A549 (cell line): ENCODE measurements at places on chromosomes 3 and 15.

DNA sequence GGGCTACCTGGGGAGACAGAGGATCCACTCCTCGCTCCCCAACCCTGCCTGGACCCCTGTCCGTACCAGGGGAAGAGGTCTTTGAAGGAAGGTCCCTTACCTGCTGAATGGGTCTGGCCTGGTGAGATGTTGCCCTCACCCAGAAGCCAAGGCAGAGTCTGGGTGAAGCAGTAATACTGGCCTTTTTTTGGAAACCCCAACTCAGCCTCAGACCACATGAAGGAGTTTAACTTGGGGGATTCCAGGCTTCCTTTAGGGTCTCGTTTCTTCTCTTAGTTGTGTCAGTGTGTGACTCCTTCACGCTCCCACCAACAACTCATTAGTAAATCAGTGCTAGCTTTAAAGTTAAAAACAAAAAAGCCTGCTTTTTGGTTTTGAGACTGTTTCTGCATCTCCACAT, 45.6 kb downstream of the RTP1 start:
- DNase-seq = no peak

DNA sequence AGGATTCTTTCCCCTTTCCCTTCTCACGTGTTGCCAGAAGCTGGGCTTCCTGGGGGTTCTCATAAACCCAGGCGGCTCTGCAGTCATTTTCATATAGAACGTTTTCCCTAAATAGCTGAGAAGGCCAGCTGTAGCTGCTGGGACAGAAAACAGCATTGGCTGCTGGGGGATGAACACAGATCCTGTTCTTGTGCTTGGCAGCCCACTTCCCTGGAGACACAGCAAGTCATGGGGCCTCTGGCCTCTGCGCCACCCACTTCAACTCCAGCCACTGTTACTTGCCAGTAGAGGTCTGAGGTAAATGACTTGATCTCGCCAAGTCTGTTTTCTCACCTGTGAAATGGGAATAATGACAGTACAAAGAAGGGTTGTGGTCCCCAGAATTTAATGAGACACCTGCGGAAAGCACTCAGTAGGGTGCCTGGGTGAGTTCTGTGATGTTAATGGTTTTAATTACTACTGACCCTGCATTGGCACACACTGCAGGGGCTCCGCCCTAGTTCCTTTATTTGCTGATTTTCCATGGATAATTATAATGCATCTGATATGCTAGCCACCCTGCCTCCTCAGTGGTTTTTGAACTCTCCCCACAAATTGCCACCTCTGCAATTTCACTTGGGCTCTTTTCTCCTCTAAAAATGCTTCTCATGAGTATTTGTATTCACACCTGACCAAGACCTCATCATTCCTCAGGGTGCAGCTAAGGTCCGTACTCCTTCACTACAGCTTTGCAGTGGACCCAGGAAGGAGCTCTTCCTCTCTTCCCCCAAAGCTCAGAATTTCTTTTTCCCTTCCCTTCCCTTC, 274.7 kb downstream of the RPLP1 start:
- DNase-seq = no peak

GRCh38 chr15:98694161-98694560, 45.8 kb downstream of the IGF1R start:
- DNase-seq = no peak

DNA sequence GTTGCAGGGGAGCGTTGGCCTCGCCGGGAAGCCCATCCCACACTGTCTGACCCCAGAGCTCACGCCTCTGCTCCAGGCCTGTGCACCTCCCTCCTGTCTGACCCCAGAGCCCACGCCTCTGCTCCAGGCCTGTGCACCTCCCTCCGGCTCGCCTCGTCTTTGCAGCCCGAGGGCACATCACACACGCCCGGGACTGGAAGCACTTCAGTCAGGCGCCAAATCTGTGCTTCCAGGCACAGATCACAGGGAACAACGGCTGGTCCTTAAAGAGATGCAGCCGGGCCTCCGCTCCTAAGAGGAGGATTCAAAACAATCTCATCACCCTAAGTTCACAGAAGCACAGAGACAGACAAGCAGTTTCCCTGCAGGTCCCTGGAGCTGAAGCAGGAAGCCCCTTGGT, 103.0 kb upstream of the RPL32 start:
- no peak for DNase-seq

DNA sequence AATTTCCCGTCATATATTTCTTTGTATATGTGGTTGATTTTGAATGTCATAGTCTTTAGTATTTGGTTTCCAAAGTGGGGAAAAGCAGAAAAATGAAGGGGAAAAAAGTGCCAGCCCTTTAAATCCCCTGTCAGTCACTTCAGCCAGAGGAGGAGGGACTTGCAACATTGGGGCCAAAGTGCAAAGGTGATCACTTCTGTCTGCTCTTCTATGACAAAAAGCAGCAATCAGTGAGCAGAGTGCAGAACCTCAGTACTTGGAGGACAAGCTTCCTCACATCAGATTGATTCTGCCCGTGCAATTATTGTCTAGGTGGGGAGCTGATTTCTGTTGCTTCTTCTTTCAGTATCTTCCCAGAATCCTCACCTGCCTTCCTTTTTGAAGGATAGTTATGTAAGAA, 60.0 kb downstream of the STT3B start:
- no peak for DNase-seq

GRCh38 chr15:90174140-90174875, 26.8 kb upstream of the SEMA4B start:
- no peak for DNase-seq

DNA sequence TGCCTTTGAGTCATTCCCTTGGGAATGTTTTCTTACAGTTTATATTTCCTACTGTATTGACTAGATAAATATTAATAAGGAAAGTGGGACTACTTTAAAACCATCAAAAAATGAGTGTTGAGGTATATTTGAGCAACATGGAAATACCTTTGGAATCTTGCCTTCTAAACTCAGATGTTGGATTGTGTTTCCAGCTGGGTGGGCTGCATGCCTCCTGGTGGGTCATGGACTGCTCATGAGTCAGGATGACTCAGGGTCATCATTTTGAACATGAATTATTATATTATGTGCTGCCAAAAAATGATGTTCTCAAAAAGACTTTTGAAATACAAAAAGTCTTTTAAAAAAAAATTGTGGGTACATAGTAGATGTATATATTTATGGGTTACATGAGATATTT, 41.1 kb upstream of the APH1B start:
- peak; percentile 41 for DNase-seq

DNA sequence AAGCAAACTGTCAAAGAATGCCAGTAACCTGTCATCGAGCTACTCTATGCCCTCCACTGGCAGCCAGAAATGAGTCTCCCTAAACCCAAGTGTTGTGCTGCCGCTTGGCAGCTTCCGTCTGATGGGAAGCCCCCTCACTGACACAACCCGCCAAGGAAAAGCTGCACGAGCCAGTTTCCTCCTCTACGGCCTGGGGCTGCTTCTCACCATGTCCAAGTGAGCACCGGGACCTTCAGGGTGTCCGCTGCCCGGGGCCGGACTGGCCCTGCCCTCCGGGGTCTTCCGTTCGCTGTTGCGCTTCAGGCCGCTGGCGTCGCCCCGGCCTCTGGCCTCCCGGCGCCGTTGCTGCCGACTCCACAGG, 490 bp downstream of the TOMM70 start:
- peak; percentile 3 for DNase-seq

- DNase-seq = no peak
Observed at GRCh38 chr15:34942363-34942762, 27.2 kb downstream of the AQR start.

GRCh38 chr3:129399895-129400357, 28.5 kb downstream of the EFCAB12 start:
- DNase-seq = no peak

DNA sequence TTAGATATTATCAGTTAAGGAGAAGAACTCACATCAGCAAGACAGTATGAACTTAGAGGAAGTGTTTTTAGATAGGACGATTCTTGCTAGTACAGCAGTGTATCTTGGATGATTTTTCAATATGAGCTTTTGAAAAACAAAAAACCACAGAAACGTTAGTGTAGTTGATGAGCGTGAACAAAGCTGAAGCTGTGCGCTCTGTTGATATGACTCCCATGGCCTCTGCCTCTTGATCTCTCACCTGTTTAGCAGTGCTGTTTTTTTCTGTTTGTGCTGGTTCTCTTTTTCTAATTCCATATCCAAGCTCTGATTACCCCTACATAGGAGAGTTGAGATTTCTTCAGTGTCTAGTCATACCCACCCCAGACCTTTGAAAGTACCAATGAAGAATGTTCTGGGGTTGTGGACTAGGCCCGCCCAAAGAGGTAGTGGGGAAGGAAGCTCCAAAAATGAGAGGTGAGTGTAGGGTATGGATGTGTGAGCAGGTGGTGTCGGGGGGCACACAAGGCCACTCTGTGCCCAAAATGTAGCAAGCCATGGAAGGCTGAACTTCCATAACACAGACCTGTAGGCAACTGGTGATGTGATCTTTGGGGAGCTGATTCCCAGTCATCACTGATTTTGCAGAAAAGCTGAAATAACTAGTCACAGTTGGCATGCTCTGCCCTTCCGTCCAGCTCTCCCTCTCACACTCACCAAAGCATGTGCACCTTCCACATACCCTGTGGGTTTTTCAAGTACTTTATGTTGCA, 20.0 kb upstream of the CMTM7 start:
- DNase-seq = no peak

- peak; percentile 22 for DNase-seq
Observed at GRCh38 chr15:97691799-97692198, 268.7 kb upstream of the ARRDC4 start.

DNA sequence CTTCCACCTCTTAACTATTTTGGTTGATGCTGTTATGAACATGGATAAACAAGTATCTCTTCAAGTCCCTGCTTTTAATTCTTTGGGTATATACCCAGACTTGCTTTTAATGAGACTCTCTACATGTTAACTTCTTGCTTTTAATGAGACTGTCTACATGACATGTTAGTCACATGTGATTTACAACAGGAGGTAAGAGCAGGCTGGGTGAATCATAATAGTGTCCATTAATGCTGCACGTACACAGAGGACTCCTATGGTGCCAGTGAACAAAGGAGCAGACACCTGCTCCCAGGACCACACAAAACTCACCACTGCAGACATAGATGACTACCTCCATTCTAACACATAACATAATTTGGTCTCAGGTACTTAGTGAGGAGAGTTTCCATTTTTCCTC, 273.4 kb upstream of the NSMCE3 start:
- no peak for DNase-seq

DNA sequence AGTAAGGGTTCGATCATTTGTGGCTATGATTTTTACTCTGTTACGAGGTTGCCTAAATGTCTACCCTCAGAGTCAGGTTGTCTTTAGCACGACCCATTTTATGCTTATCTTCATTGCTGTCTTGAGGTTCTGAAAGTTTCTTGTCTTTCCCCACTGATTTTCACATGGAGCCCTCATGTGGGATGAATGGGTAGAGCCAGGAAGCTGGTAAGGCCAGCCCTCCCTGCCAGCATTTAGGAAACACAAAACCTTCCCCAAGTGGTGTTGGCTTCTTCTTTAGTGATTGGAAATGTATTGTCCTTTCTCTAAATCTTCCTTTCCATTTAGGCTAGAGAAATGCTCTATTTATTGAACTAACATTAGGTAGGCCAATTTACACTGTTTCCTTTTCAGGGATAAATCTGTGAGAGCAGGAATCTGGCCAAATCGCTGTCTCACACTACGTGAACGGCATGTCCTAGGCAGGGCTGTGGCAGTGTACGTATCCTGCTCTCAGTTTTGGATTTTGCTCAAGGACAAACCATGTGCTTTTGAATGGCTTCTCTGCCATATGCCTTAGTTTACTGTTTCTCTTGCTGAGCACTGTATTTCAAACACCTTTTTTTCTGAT, 43.7 kb downstream of the MYZAP start:
- no peak for DNase-seq

DNA sequence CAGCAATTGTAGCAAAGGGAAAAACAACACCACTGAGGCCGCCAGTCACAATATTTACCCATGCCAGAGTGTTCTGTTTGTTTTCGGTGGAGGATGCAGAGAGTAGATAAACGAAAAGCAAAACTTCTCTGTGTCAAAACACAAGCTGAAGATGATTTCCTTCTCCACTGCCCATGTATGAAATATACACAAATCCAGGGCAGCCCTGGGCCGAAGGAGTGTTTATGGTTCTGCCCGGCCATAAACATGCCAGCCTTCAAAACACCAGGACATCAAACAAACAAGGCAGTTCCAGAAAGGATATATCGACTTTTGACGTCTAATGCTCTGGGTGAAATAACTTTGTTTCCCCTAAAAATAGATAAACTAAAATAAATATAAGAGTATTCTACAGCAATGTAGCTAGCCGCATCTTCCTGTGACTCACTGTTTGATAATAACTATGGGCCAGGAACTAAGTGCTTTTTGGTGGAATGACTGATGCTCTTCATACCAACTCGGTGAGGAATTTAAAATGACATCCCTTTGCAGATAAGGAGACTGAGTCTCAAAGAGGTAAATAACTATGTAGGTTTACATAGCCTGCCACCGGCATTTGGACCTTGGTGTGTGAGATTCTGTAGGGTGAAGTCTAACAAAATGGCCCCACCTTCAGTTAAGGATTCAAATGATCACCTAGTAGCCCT, 82.8 kb downstream of the MAGI1 start:
- DNase-seq = peak; percentile 37

GRCh38 chr15:80267658-80268057, 15.6 kb upstream of the CTXND1 start:
- DNase-seq = no peak

DNA sequence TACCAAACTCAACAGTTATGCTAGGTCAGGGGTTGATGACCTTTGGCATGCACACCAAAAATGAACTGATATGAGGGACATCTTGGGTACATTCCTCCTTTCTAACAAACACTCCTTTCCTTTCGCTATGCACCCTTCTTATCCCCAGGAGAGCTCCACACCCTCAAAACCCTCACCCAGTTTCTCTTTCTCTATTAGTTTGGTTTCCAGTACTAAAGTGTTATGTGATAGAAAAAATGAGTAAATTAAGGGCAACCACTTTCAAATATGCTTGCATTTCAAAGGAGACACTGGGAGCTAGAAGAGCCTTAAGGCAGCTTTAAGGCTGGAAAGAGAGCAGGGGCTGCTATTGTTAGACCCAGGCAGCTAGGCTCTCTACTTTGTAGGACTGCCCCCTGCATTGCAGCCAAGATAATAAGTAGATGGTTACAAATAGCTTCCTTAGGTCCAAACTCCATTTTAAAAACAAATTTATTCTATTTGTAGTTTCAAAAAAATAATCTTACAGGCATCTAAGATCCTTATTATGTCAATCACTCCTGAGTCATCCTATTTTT, 244.3 kb downstream of the ZIC1 start:
- DNase-seq = no peak

GRCh38 chr3:108474581-108474980, 35.8 kb downstream of the MYH15 start:
- DNase-seq = no peak

DNA sequence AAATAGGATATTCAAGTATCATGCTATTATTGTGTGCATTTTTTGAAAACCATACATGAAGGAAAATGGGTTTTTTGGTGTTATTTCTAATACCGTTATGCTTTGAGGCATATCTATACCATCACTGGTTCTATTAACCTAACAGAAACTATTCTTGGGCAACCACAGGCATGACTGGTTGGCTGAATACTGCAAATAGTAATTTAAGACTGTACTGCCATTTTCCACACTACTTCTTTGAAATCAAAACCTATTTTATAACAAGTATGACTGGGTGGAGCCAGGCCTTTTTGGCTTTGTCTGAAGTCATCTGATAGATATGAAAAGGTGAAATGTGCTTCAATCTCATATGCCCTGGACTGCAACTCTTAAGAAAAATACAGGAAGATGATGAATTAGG, 115.1 kb downstream of the ULK4 start:
- DNase-seq = no peak
